ENCODE measurements at places on chromosomes 4 and X.

DNA sequence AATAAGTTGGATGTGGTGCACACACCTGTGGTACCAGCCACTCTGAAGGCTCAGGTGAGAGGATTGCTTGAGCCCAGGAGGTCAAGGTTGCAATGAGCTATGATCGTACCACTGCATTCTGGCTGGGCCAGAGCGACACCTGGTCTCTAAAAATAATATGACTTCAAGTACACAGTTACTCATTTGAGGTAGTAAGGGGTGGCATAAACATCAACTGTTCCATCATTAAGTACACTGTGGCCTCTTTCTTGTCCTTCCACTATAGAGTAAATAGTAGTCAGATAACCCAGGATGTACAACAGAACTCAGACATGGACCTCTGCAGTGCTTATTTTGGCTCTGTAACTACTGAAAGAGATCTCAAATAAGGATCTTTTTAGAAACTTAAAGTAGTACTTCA, 10.6 kb downstream of the FAM9B start:
- DNase-seq = no peak

DNA sequence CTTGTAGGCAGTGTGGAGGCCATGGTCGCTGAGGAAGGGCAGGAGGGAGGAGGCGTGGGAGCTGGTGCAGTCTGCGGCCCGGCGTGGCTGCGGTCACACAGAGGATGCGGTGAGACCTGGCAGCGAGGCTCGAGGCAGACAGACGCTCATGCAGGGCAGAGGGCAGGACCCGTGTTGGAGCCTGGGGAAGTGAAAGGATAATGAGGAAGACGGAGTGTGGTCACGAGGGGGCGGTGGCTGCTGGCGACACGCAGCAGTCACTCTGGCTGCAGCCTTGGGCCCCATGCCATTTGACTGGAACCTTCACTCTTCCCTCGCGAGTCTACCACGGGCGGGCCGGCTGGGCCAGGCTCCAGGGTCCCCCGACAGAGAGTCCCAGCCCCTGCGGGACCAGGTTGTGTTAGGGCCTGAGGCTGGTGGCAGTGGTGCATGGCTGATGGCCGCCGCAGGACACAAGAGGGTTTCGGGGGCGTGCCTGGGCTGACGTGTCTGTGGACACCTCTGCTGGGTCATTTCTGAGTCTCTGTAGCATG, 68.8 kb upstream of the HGFAC start:
- DNase-seq = peak; percentile 62

- no peak for DNase-seq
These were observed 150.3 kb downstream of the SOX3 start for GRCh38 chrX:140354431-140355120.

GRCh38 chr4:950136-951020, 18.1 kb downstream of the TMEM175 start:
- no peak for DNase-seq

DNA sequence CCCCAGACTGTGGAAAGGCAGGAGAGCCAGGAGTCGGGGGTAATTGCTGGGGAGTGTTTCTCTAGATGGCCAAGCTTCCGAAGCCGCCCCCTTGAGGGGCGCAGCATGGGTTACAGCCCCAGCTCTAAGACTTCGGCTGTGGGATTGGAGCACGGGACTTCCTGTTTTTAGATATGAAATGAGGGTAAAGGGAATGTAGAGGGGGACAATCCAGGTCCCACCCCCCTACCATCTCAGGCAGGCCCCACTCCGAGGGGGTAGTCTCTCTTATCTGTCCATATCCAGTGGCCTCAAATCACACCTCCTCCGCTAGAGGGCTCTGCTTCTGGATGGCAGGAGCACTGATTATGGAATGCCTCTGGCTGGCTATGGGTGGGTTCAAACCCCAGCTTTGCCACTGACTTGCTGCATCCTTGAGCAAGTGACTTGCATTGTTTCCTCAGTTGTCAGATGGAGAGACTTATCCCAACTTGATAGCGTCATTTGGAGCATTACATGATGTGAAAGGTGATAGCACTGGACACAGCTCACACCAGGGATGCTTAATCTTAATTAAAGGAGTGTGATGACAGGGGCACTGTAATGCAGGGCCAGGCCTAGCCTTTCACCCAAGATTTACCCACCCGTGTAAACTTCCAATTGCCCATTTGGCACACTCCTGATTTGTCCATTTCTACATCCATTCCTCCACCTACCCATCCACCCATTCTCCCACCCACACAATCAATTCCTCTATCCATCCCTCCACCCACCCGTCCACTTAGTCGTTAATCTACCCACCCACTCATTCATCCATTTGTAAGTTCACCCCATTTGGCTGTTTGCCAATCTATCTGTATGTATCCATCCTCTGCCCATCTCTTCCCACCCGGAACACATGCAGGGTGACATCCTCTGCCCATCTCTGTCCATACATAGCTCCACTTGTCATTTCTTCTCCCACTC, 848 bp upstream of the KCND1 start:
- peak; percentile 0 for DNase-seq

DNA sequence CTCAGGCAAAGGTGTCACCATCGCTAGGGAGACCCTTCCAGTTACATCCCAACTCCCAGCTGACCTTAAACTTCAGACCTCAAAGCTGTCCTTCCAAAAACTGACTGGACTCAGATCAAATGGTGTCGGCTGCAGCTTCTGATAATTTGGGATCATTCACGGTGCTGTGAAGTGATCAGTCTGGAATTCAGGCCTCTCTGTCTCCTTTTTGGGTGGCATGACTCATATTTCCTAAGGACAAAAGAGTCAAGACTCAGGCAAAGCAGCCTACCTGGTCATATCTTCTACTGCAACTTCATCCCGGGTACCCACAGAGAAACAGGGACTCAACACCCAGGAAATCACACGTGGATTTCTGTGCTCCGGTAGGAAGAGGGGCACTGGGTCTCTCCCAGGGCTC, 87.6 kb downstream of the SORCS2 start:
- DNase-seq = no peak

- no peak for DNase-seq
These were observed 1.1 kb upstream of the SLC10A7 start for GRCh38 chr4:146522869-146523205.

DNA sequence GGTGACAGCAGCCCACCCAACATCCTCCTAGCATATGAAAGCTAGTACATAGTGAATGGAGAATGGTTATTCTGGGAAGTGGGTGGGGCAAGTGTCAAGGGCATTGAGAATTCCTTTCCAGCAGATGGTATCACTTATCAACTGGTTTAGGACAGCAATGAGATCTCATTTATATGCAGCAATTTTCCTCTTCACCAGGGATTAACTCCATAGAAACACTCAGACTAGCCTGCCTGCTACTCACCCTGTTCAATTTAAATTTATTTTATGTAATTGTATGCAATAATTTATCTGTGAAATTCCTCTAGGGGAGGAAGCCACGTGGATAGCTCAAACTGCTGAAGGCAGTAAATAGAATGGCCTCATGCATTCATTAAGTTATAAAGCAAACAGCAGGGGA, 101.6 kb upstream of the MID1IP1 start:
- DNase-seq = no peak

- no peak for DNase-seq
These were observed 1509.4 kb downstream of the TECRL start for GRCh38 chr4:62899646-62900364.

DNA sequence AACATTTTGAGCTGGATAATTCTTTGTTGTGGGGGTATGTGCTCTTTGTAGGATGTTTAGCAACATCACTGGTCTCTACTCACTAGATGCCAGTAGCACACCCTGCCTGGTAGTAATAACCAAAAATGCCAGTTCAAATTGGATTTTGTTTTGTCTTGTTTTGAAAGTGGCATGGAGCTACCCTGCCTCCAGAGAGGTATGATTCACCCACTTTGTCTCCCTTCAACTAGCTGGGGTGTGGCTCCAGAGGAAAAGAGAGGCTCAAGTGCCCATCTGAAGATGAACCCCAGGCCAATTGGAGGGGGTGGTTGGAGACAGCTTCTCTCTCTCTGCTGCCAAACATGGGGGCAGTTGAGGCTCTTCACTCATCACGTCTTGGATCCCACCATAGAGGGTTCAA, 34.5 kb downstream of the NIPAL1 start:
- DNase-seq = no peak

GRCh38 chr4:81971061-81971460, 402.7 kb downstream of the HNRNPD start:
- DNase-seq = no peak

GRCh38 chr4:55498051-55498450, 48.7 kb downstream of the CLOCK start:
- no peak for DNase-seq

DNA sequence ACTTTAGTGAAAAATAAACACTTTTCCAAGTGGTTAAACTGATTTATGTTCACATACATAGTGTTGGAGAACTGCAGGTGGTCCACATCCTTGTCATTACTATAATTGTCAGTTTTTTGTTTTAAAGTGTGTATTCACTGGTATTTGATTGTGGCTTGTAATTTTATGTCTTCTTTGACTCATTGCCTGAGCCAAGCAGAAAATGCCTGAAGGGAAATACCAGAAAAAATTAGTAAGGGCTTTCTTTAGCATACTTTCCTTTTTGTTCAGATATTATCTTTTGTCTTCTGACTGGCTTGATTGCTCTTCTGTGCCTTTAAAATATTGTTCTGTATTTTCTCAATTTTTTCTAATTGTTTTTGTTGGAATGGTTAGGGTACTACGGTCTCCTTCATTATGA, 981.3 kb downstream of the C4orf33 start:
- no peak for DNase-seq

DNA sequence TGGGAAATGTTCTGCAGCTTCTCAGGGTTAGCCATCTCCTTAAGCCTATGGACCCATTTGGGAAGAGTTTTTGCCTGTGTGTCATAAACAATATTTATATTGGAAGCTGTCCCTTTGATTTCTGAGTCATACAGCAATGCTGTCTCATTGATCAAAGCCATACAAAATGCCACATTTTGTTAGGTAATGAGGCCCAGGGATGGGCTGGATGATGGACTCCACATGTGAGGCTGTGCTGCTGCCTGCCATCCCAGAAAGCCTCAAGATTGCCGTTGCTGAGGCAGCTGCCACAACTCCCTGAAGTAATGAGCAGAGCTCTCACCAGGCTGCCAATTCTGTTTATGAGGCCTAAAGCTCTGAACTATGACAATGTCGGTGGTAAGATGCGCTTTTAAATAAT, 12.2 kb upstream of the GJB1 start:
- DNase-seq = no peak

DNA sequence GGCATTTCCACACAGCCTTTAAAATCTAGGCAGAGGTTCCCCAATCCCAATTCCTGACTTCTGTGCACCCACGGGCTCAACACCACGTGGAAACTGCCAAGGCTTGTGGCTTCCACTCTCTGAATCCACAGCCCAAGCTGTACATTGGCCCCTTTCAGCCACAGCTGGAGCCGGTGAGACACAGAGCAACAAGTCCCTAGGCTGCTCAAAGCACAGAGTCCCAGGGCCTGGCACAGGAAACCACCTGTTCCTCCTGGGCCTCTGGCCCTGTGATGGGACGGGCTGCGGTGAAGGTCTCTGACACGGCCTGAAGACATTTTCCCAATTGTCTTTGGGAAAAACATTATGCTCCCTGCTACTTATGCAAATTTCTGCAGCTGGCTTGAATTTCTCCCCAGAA, 500.0 kb downstream of the FSTL5 start:
- DNase-seq = no peak

- no peak for DNase-seq
These were observed 22.1 kb downstream of the ANAPC10 start for GRCh38 chr4:145075742-145076468.

GRCh38 chrX:9476810-9477575, 12.1 kb downstream of the TBL1X start:
- no peak for DNase-seq

DNA sequence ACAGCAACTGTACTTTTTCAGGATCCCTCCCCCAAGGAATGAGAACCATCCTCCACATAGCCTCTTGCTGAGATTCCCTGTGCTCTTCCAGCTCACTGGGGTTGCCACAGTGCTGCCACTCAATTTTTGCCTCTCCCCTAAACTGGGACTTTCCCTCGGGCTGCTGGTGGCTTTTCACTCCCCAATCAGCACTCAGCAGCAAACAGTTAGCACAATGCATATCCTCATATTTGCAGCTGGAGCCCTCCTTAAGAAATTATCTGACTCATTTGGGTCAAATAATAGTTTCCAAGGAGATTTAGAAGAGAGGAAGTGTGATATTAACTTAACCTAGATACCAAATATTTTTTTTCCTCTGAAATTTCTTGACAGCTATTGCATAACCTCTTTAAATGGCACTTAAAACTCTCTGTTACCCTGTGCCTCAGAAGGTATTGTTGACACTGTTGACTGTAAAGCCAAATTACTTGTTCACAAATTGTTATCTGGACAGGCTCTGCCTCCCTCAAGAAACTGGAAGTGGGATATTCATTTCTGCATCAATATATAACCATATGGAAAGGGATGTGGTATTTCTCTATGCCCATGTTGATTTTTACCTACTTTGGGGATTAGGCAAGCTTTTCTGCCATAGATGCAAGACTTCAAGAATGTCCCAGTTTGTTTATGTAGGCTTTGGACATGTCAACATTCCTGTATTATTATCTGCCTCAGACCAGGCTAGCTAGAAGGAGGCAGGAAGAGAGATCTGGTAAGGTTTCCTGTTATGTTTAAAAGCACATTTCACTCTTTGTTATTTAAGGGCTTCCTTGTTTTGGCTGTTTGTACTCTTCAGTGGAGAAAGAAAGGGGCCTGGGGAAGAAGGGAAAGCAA, 58.0 kb downstream of the SEPTIN11 start:
- peak; percentile 3 for DNase-seq

- DNase-seq = no peak
These were observed 117.1 kb upstream of the USP9X start for GRCh38 chrX:40968180-40968579.

GRCh38 chrX:155070663-155070974, 317 bp downstream of the CMC4 start:
- peak; percentile 16 for DNase-seq

- DNase-seq = no peak
These were observed 88.0 kb downstream of the GUCY2F start for GRCh38 chrX:109393859-109394258.

GRCh38 chr4:104394406-104395167, 100.1 kb downstream of the CXXC4 start:
- DNase-seq = peak; percentile 1

DNA sequence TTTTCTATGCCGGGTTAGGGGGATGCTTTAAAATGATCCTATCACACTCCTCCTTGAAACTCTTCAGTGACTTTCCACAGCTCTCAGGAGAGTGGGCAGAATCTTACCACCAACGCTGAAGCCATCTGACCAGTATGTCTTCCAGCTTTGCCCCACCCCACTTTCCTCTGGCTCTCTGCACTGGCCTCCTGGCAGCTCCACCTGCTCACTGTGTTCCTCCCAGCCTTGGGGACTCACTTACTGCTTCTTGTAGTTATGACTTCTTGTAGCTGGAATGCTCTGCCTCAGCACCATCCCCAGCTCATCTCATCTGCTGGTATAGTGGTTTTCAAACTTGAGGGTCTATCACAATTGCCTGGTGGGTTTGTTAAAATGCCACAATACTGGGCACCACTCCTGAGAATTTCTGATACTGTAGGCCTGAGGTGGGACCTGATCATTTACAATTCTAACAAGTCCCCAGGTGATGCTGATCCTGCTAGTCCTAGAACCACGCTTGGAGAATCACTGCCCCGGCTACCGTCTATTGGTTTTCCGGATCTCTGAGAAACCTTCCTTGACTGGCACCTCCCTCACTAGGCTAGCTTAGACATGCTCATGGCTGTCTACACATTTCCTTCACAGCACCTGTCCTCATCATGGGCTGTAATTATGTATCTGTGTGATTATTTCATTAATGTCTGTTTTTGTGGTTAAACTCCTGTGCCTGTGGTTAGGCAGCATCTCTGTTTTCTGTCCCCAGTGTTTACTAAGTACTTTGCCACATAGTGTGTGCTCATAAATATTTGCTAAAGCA, 152.2 kb downstream of the MGST2 start:
- DNase-seq = no peak
